ENCODE measurements at places on chromosomes 6 and 20.

GRCh38 chr6:111799576-111800258 is 73.5 kb downstream of the FYN start:
- DNase-seq = no peak

DNA sequence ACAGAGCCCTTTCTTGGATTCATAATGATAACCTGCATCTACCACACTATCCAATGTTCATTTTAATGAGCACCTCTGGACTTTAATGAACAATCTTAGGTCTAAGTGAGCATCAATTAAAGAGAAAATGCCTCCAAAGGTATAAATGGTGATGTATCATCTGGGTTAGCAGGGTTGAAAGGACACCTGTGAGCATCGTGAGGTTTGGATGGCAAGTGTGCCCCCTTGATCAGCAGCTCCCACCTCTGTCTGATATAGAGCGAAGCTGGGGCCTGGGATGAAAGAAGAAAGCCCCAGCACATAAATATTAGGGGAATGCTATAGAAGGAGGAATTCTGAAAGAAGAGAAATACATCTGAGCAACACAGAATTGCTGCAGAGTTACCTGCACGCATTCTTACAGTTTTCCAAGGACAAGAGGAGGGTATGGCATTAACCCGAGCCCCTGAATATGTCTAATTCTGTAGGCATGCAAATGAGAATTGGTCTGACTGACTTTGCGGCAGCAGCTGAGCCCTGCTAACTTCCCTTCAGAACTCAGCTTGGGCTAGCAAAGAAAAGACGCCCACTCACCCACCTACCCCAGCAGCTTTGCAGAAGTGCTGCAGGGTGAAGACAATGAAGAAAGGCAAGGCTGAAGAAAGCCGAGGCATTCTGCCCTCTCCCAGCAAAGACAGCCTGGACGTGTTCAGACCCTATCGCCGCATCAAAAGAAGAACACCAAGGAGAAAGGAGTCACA is 136.2 kb downstream of the GMPR start:
- DNase-seq = no peak

- no peak for DNase-seq
Observed at GRCh38 chr6:105560611-105561066, 157.8 kb upstream of the PREP start.

DNA sequence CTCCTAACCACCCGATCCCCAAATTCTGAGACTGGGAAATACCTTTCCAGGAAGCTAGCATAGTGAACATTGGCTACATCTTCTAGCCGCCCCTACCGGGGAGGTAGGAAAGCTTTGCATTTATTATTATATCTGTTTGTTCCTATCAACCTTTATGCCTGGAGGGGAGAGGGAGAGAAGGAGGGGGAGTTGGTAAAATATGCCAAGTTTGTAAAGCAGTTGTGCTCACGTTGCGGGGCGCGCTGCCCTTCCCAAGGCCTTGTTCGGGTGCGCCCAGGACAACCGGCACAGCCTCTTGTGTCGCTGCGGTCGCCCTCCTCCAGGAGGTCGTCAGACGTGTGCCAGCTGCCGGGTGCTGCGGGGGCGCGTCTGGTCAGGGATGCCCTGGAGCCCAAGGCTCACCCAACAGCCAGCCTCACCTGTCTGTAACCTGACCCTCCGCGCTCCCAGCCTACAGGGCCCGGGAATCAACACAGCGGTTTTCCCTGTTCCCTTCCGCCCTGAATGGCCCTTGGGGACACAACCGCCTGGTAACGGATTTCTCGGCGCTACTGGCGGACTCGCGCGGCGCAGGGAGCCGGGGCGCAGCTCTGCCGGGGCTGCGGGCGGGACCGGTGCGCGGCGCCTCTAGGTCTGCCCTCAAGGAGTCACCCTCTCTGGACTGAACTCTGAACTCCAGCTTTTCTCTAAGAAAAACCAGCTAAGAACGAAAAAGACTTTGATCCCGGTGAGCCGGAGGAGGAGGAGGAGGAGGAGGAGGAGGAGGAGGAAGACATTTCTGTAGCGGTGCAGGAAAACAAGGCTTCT is 1.1 kb upstream of the OVOL2 start:
- no peak for DNase-seq

GRCh38 chr6:138238368-138238767 is 20.1 kb upstream of the PBOV1 start:
- DNase-seq = no peak

GRCh38 chr6:104472021-104472901 is 387.5 kb downstream of the HACE1 start:
- no peak for DNase-seq

GRCh38 chr20:17622851-17623508 is 53.1 kb downstream of the DSTN start:
- DNase-seq = no peak

DNA sequence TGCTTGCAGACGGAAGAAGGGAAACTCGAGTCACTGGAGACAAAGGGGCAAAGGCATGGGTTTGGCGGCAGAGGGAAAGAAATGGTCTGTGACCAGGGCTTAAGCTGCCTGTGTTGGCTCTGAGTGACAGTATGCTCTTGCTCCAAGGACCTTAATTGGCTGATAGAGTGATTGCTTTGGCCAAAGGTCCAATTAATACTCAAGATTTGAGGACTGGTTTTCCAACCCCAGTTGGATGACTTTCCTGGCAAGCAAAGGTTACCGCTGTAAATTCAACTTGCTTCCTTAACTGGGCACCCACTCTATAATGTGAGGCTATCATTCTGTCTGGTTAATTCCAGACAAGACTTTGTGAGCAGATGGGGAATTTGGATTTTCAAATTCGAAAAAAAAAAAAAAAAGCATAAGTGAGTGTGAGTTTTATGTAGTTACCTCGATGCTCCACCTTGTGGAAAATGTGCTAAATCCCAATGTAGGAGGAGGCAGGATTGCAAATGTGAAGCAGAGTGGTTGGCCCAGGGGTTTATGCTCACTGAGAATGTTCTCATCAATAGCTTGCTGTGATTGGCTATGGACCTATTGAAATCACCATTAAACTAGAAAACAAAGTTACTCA is 150.7 kb upstream of the GMDS start:
- no peak for DNase-seq

- DNase-seq = no peak
Observed at GRCh38 chr20:58547623-58548475, 32.6 kb upstream of the APCDD1L start.

DNA sequence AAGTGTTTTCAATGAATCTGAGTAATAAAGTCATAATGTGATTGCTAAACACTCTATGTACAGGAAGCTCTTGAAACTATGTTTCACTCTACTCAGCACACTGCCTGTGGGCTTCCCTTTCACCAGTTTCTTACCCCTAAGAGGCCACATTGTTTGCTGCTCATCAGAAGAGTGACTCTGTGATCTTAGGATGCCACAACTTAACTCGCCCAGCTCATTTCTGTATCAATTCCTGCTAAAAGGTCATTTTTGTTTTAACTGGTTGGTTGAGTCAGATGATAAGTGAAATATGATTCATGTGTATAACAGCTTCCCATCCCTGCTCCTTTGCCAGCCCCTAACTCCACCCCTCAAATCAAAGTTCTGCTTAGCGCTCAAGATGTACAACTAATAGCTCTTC is 9.8 kb upstream of the NDUFAF4 start:
- no peak for DNase-seq

GRCh38 chr20:62647521-62648317 is 5.4 kb downstream of the SLCO4A1 start:
- no peak for DNase-seq

- no peak for DNase-seq
Observed at GRCh38 chr6:4961322-4962168, 42.3 kb downstream of the RPP40 start.

- DNase-seq = no peak
Observed at GRCh38 chr20:38404016-38404415, 31.1 kb downstream of the SNHG17 start.

GRCh38 chr6:113529879-113530278 is 327.3 kb upstream of the MARCKS start:
- no peak for DNase-seq

- no peak for DNase-seq
Observed at GRCh38 chr6:109701774-109702173, 10.7 kb downstream of the FIG4 start.

GRCh38 chr20:47110819-47111218 is 216.2 kb downstream of the EYA2 start:
- no peak for DNase-seq

DNA sequence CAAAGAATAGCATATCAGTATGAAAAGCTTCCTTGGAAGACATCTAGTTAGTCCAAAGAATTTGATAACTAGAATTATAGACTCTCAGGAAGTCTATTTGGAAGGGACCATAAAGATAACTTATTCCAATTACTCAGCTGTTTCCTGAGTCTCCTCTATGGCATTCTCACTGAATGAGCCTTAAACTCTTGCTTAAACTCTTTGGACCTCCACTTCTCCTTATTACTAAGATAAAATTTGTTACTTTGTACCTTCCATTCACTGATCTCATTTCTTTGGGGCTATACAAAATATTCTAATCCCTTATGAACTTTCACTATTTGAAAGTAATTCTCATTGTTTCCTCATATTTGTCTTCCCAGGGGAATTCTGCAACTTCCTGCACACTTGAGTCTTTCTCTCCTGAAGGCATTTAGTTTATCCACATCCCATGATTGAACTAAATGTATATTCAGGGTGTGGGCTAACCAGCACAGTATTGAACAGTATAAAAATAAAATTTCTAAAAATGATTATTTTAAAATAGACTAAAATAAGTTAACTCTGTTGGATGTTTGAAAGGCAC is 67.1 kb upstream of the NOTCH4 start:
- DNase-seq = no peak

GRCh38 chr20:32484225-32484957 is 100.7 kb downstream of the NOL4L start:
- DNase-seq = no peak

DNA sequence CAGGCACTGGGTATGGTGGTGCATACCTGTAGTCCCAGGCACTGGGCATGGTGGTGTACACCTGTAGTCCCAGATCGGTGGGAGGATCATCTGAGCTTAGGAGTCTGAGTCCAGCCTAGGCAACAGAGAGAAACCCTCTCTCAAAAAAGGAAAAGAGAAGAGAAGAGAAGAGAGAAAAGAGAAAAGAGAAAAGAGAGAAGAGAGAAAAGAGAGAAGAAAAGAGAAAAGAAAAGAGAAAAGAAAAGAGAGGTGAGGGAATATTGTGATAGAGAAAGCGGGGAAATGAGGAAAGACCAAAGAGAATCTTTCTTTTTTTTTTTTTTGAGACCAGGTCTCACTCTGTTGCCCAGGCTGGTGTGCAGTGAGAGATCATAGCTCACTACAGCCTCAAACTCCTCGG is 108.7 kb downstream of the ARHGAP18 start:
- DNase-seq = no peak

DNA sequence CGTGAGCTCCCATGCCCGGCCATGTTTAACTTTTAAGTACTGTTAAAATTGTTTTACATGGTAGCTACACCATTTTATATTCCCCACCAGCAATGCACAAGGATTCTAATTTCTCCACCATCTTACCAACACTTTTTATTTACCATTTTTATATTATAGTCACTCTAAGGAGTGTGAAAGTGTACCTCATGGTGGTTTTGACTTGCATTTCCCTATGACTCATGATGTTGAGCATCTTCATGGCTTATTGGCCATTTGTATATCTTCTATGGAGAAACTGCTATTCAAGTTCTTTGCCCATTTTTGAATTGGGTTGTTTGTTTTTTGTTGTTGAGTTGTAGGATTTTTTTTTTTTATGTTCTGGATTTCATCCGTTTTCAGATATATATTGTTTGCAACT is 15.6 kb upstream of the BPHL start:
- DNase-seq = no peak
